T-helper 1 cell (primary cell): ENCODE measurements at places on chromosomes 3 and 15.

- DNase-seq, result no peak
Measured at GRCh38 chr15:56471440-56472069, 6.6 kb upstream of the MNS1 start.

DNA sequence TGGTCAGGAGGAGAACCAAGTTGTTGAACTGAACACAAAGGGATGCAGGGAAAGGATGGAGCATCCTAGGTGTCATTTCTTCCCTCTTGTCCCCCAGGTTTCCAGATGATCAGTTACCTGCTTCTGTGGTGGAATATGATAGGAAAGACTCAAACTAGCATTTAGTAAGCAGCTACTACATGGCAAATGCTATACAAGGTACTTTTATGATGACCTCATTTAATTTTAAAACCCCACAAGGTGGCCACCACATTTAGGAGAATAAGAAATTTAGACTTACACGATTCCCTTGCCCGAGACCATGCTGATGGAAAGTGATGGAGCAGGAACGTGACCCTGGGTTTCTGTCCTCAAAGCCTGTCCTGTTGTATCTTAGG, 40.9 kb downstream of the CCR4 start:
- DNase-seq, result no peak

DNA sequence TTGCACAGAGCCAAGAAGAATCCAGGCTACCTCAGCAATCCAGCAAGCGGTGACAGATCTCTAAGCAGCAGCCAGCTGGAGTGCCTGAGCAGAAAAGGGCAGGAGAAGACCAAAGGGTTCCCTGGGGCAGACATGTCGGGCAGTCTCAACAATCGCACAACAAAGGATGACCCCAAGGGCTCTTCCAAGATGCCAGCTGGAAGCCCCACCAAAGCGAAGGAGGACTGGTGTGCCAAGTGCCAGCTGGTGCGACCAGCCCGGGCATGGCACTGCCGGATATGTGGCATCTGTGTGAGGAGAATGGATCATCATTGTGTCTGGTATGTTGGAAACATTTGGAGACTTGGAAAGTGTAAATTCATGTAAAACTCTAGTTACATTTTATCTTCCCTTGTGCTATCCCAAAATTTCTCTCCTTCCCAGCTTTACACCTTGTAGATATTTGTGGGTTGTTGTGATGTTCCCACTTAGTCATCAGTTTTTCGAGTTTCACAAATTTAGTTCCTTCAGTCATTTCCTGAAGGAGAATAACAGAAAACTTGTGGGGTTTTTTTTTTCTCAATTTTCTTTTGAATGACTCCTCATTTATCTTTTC, 6.4 kb downstream of the ZDHHC23 start:
- no peak for DNase-seq

GRCh38 chr3:172341482-172342059, 106.7 kb downstream of the GHSR start:
- DNase-seq, result no peak

DNA sequence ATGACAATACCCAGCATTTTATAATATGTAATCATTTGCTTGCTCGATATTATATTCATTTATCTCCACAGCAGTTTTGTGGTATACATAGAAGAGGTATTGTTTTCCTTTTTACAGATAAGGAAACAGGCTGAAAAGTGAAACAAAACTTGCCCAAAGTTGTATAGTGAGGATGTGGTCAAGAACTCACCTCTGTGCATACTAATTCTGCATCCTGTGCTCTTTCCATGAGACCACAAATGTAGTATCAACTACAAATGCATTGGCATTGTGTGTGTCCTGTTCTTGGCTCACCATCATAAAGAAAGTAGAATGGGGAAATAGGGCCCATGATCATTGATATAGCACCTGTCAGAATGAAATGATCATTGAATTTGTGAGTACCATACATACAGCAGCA, 167.3 kb downstream of the NECTIN3 start:
- DNase-seq, result peak; percentile 92

DNA sequence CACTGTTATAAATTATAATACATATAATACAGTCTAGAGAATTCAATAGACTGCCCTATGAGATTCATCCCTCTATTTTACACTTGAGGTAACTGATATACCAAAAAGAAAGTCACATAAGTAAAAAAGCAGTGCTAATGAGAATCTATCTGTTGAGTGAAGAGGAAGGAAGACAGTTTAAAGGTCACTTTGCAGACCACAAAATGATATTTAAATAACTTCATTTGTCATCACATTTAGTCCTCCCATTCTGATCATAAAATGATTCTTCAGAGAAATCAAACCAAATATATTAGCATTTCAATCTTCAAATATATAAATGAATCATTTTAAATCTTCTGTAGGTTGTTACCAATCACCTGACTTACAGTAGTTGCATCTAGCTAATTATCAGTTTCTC, 60.5 kb upstream of the CCDC50 start:
- DNase-seq, result no peak

DNA sequence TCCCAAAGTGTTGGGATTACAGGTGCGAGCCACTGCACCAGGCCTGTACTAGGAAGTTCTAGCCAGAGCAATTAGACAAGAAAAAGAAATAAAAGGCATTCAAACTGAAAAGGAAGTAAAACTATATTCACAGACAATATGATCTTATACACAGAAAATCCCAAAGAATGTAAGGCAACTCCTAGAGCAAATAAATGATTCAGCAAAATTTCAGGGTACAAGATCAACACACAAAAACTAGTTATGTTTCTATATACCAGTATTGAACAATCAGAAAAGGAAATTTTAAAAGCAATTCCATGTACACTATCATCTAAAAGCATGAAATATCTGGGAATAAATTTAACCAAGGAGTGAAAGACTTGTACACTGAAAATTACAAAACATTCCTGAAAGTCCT, 180.6 kb downstream of the PDE8A start:
- DNase-seq, result no peak

DNA sequence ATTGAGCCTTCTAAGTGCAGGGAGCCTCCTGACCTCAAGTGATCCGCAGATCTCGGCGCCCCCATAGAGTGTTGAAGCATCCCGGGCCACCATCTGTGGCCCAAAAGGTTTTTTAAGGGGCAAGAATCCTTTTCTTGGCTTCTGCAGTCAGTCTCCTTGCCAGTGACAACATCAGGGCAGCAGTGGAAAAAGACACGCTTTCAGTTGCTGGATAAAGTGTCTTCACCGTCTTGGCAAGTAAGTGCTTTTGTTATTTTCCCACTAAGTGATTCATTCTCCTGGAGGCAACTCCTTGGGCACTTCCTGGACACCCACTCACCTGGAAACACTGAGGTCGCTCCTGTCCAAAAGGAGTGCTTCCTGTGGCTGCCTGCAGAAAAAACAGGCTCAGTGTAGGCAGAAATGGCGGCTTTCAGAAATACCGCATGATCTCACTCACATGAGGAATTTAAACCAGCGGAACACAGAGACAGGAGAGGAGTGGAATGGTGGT, 71.7 kb upstream of the ABHD2 start:
- DNase-seq, result no peak

- no peak for DNase-seq
Measured at GRCh38 chr3:139113231-139113992, 68.7 kb upstream of the PRR23C start.

DNA sequence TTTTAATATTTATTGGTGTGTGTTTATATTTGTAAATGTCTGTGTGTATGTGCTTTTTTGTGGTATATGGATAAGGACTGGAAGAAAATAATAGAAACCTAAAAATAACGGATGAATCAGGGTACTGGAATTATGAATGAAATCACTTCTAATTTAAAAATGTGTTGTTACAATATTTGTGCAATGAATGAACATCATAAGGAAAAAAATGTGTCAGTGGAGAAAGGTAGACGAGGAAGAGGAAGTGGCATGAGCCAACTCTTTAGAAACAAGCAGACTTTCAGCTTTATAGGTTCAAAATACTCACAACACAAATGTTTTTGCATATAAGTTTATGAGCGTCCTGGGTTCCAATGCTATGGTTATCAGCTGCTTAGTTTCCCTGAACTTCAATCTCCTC, 59.4 kb downstream of the SOX2 start:
- DNase-seq, result no peak

- no peak for DNase-seq
Measured at GRCh38 chr15:39127925-39128617, 452.8 kb upstream of the THBS1 start.

GRCh38 chr15:85649372-85649771, 145.4 kb downstream of the KLHL25 start:
- peak; percentile 54 for DNase-seq

DNA sequence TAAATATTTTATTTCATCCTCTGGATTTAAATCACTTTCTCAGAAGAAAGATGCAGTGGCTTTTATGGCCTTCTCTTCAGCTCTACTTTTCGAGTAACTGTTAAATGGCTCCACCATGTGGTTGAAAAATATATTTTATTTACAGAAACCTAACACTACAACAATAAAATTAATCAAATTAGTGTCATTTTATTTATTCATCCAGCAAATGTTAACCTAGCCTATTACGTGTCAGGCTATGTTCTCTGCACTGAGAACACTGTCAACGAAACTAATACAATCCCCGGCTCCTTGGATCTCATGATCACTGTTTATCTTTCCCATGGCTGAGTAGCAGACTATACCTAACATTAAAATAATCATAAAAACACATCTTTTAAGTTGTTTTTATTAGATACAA, 148.0 kb upstream of the OSTN start:
- DNase-seq, result no peak

DNA sequence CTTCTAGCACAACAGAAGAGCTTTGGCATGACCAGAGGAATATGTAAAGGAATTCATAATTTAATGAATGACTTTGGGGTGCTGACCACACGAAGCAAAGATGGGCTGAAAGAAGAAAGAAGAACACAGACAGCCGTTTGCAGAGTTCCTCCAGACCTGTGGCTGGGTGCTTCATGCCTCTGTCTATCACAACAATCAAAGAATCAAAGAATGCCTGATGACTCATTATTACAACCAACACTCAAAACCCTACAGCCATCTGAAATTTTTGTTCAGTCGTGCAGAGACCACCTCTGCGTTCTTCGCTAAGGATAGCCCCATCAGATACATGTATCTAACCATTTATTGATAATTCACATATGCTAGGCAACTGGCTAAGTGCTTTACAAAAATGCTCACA, 129.0 kb upstream of the PRICKLE2 start:
- no peak for DNase-seq

GRCh38 chr3:101531473-101532086, 18.6 kb upstream of the SENP7 start:
- DNase-seq, result no peak

DNA sequence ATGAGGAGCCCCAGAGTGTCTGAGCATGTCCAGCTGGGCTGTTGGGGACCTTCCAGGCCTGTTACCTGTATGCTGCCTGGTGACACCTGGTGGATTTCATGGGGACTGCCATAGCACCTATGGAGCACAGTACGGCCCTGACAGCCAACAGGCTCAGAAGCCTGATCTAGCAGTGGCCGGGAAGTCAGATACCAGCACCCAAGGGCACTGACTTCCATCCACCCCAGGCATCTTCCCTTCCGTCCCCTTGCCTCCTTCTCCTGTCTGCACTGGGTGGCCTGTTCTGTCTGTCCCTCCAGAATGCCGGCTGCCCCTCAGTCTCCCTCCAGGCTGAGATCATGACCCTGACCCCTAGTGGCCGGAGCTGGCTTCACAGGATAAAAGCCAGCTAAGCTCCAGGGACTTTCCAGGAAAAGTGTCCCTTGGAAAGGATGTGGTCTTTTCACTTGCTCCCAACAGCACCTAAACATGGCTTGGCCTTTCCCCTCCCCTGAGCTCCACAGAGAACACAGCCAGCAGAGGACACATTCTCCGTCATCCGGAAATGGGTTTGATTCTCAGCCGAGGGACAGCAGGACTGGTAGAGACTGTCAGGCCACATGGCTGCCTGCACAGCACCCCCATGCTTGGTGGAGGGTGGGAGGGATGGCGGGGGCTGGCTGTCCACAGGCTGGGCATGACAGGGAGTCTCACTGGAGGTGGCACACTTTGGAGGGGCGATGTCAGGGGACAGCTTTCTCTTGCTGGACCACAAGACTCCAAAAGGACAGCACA, 9.5 kb downstream of the RPS17 start:
- DNase-seq, result peak; percentile 64

DNA sequence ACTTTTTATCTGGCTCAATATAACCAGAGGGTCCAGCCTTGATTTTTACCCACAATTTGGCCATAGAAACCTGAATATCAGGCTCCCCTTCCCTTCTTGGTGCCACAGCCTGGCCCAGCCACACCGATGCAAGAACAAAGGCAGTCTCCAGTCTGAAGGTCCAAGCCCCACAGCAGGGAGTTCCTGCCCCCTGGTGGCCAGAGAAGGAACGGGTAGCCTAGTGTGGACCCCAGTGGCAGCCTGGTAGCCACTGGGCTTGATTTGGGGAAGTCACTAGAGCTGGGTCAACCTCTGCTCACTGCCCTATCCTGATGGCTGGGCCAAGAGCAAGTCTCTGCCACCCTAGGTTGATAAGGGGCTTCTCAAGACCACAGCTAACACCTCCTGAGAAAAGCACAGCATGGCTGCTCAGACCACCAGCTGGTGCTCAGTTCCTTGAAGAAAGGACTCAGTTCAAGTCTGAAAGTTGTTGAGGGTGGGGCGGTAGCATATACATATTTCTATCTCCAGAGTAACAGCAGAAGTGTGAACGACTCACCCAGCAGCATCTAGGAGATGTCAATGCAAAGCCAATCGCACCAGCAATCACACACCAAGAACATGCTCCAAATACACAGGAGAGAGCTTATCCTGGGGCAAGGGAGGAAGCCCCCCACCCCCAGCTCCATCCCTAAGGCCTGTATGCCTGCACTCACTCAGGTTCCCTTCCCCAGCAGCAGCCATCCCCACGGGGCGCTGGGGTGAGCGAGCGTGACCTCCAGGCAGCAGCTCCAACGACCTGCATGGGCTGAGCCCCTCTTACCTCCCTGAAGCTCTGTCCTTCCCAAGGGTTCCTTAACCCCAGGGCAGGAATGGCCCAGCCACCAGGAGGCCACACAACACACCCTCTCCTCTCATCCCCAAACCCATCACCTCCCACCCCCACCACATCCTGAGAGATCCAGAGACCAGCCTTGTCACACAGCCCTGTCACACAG, 7.6 kb downstream of the PFKFB4 start:
- DNase-seq, result peak; percentile 72

- DNase-seq, result no peak
Measured at GRCh38 chr3:13552857-13553652, 4.1 kb downstream of the FBLN2 start.

DNA sequence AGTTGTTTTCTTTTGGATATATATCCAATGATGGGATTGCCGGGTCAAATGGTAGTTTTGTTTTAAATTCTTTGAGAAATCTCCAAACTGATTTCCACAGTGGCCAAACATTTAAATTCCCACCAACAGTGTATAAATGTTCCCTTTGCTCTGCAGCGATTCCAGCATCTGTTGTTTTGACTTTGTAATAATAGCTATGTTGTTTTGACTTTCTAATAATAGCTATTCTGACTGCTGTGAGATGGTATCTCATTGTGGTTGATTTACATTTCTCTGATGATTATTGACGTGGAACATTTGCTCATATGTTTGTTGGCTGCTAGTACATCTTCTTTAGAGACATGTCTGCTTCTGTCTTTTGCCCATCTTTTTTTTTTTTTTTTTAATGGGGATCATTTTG, 332.2 kb upstream of the GBE1 start:
- no peak for DNase-seq
